ENCODE measurements at places on chromosomes 12 and 14.

DNA sequence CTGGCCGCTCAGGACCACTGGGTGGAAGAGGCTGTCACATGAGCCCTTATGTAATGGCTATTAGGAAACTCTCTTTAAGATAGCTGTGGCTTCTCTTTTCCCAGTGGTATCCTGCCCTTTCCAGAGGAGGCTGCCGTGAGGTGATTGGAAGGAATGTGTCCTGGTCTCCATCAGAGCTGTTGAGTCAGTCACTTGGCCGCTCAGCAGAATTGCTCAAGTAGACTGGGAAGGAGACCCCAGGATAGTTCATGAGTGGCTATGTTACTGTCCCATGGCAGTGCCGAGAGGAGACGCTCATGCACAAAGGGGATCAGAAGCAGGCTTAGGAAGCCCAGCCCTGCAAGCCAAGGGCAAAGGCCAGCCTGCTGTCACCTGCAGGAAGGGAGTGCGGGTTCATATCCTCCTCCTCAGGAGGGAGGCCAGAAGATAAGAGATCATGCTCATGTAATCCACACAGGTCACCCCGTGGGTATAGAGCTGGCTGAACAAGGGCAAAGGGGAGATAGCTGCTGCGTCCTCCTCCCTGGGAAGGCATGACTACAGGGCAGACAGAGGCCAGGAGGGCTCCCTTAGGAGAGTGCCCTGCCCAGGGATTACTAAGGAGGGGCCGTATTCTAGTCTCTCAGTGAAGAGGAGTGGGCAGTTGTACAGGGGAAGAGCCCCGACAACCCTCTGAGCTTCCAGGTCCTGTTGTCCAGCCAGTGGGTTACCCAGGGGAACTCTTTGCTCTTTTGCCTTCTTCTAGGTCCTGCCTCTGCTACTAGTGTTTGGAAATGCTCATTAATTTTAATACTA is 137.0 kb upstream of the MAX start:
- no peak for DNase-seq

DNA sequence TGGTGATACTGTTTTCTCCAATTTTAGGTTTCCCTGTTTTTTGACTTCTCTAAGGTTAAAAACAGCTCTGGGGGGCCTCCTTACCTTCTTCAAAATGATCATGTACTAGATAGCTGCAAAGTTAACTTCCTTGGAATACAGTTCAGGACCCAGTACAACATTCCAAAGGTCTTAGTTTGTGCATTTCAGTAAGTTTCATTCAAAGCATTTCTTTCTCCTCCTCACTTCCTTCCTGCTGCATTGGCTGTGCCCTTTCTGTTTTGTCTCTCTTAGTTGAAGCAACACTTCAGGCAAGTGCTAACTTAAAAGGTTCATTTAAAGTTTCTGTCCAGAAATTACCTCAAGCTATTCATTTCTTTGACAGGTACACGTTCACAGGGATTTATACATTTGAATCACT is 95.7 kb downstream of the SCN8A start:
- no peak for DNase-seq

GRCh38 chr12:60210756-60211155 is 614.9 kb downstream of the SLC16A7 start:
- DNase-seq: no peak

DNA sequence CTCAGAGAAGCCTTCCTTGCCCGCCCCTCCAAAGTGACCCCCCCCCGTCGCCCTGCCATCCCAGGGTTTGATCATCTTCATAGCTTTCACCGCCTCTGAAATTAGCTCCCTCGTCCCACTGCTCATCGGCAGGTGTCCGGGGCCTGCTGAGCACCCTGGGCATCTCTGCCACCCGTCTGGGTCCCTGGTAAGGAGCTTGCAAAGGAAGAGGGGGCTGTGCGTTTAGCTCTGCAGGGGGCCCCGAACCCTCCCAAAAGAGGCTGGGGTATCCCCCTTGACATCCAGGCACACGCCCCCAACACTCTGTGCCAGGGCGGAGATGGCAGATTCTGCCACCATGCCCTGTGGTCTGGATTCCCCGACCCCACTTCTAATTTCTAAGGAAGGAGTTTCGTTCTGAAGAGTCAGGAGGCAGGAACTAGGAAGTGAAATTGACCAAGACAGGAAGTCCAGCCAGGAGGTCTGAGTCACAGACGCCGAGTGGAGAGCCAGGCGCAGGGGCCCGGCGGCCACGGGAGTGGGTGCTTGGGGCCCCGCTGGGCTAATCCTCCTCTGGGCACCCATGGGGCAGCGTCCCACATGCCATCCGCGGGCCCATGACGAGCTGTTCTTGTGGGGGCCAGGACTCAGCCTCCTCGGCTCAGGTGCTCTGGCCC is 95.7 kb downstream of the RFLNA start:
- no peak for DNase-seq

GRCh38 chr12:53145383-53146260 is 34.9 kb upstream of the ZNF740 start:
- no peak for DNase-seq

All from activated T-cell treated with anti-CD3 and anti-CD28 coated beads for 4 hours (primary cell).